HTR-8/SVneo (cell line): ENCODE measurements at places on chromosomes 12 and 14.

DNA sequence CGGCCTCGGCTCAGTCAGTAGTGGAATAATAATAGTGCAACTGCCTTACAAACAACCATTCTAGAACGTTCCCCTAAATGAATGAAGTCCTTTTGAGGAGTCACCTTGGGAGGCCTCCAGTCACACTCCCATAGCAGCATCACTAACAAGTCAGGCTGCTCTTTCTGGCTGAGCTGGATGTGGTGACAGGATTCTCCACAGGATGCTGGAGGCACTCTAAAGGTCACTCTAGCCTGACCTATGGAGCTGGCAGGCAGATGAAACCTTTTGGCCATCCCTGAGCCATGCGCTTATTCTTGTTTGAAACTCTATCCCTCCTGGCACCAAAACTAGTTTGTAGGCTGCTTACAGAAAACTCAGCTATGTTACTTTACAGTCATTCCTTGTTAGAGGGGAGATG is 17.9 kb upstream of the TFCP2 start:
- no peak for DNase-seq

DNA sequence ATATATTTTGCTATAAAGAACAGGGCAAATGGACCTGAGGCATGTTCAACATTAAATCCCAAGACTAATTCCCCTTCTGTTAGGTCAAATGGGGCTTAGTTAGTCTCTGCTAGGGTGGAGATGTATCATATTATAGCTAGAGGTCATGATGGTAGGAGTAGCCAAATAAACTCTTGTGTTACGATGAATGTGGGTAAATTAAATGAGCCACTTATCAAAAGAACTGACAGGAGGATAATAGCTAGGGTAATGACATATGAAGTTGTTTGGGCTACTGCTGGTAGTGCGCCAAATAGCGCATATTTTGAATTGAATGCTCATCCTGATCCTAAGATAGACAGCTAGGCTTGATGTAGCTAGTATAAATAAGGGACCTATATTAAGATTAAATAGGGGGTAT is 445.0 kb downstream of the GXYLT1 start:
- no peak for DNase-seq

DNA sequence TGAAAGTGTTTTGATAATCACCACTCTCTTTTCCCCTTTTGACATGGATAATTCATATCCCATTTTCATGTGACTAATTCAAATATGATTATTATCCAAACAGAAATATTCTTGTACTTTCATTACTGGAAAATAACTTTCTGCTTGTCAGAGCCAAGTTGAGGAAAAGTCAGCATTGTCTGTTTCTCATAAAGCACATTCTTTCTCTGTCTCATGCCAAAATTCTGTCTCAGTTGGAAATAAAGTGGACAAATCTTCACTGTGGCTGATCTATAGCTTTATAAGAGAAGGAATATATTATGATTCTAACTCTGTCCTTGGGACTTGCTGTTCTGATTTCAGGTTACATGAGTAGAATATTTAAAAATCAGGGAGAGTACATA is 22.7 kb upstream of the PRICKLE1 start:
- DNase-seq, result no peak

DNA sequence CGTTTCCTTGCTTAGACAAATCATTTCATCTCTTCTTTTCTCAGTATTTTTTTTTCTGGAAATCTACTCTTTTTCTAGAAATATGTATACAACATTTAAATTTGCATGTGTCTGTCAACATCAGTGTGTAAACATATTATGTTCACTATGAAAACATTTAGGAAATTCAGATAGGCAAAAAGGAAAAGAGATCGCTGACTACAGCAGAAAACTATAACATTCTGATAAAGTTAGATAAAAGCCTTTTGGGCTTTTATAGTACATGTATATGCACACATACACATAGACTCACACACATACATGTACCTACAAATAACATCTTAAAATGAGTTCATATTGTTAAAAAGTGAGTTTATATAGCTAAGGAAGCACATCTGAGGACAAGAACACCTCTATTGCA is 142.1 kb downstream of the RAD51B start:
- no peak for DNase-seq

DNA sequence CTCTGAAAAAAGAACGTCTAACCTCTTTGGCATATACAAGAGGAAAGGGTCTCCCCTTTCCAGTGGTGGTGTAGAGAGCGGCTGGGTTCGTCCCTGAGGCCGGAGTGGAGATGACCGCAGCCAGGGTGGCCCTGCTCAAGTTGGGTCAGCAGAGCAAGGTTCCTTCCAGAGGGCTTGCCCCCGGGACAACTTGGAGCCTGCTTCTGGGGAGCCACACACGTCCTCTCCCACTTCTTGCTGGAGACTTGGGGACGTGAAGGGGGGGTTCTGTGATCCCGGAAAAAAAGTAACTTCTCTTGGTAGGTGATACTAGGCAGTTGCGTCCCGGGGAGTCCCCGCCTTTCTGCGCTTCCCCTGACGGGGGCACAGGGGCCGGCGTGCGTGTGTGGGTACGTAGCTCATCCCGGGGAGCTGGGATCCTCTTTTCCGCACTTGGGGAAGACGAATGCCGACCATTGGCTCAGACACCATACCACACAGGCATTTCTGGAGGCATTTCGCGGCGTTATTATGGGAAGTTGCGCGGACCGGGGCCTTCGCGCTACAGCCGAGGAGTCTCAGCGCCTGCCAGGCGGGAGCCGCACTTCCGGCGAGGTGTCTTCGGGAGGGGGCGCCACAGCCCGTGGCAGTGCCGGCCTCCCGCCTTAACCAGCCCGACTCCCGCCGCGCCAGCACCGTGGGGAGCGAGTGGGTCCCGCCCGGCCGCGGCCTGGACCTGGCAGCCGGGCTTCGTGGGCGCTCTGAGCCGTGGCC is 14.8 kb upstream of the PAX9 start:
- no peak for DNase-seq

- DNase-seq, result peak; percentile 52
Measured at GRCh38 chr12:25811656-25812126, 146.8 kb upstream of the RASSF8 start.

- no peak for DNase-seq
Measured at GRCh38 chr14:100677554-100678468, 48.9 kb upstream of the DLK1 start.

DNA sequence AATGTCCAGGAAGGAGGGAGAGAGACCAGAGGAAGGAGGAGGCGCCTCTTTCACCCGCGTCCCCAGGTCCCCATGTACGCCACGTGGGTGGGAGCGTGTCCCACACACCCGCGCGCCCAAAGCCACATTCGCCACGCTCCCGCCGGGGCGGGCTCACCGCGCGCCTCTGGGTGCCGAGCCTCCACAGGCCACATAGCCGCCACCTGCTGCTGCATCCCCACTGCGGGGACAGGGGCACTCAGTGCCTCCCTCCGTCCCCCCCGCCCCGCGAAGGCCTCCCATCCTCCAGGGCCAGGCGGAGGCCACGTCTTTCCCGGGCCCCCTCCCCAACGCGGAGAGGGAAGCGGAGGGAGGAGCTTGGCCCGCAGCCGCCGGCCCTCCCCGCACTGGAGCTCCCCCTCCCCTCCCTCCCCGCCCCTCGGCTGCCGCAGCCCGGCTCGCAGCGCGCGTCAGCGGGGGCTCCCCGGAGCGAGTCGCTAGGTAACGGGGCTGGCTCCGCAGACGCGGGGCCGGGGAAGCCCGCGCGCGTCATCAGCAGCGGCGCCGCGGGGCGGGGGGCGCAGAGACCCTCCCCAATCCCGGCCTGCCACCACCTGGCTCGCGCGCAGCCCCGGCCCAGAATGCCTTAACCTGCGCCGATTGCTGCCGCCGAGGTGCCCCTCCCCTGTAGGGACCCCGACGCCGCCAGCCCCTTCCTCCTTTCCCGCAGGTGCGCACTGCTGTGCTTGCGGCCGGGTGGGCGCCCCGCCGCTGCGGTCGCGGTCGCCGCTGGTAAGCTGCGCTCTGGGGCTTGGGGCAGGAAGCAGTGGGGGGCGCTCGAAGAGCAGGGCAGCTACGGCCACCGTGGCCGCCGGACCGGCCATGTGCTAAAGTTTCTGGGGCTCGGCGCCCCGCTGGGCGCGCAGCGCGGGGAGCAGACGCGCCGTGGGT is 536 bp upstream of the TUNAR start:
- DNase-seq, result no peak

DNA sequence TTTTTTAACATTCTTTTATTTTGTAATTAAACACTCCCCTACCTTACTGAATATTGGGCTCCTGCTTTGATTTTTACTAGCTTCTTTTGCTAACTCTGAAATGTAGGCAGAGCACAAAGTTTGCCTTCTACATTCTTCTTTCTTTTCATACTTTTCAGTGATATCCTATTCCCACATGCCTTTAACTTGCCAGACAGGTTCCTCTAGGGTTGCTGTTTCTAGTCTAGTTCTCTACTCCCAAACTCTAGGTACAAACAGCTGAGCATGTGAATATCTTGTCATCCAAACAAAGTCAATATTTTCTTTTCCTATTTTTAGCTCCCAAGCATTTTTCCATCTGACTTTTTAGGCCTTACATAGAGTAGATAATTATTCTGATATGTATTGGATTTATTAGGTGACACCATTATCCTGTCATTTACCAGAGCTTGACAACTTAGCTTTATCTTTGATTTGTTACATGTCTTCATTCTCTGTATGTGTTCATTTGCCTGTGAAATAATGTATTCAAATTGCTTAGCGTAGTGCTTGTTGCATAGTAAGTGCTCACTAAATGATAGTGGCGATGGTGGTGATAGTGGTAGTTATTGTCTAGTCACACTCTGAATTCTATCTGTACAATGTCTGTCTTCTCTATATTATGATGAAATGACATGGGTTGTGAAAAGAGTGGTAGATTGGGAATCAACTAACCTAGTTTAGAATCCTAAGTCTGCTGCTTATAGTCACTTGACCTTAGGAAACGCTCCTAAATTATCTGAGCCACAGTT is 73.6 kb upstream of the DNM1L start:
- no peak for DNase-seq

DNA sequence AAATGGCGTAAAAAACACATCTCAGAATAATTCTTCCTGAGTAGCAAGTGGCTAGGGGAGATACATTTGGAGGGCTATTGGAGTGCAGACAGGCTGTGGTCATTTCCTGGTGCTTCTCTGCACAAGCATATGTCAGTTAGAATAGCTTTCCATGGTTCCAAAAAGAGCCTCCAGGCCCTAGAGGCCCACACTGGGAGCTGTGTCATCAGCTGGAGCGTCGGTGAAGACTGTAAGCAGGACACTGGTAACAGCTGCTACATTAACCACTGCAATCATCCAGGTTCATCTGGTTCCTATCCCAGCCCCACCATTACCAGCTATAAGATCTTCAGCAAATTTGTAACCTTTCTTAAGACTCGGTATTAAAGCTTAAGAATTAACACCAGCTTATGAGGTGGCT is 31.7 kb upstream of the APPL2 start:
- DNase-seq, result no peak

- no peak for DNase-seq
Measured at GRCh38 chr12:12115514-12115913, 44.8 kb downstream of the BCL2L14 start.

- DNase-seq, result no peak
Measured at GRCh38 chr12:90037740-90038139, 329.1 kb upstream of the ATP2B1 start.

GRCh38 chr14:99468081-99468480 is 12.6 kb downstream of the SETD3 start:
- no peak for DNase-seq

DNA sequence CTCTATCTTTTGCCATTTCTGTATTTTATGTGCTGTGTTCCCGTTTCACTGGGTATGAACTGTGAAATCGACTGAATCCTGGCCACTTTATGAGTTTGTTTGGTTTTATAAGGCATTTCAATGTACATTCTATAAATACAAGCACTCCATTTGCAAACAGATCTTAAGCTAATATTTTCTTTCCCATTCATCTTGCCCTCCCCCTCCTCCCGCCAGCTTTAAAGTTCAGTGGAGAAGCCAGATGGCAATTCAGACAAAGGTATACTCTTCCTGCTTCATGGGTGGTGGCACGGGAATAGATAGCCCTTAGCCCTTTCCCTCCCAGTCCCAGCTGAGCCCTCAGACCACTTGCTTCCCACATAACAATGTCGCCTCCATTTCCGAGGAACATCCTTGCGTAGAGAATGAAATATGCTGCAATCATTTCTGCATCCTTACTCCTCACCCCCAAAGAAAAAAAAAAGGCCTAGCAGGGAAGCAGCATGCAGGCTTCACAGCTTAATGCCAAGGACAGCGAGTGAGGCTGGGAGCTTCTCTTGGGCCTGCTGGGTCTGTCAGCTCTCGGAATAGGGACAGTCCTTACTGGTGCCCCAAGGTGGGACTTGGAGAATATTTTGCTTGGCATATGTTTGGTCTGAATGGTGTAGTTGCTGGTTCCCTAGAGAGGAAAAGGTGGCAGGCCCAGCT is 52.8 kb upstream of the SRSF5 start:
- no peak for DNase-seq

DNA sequence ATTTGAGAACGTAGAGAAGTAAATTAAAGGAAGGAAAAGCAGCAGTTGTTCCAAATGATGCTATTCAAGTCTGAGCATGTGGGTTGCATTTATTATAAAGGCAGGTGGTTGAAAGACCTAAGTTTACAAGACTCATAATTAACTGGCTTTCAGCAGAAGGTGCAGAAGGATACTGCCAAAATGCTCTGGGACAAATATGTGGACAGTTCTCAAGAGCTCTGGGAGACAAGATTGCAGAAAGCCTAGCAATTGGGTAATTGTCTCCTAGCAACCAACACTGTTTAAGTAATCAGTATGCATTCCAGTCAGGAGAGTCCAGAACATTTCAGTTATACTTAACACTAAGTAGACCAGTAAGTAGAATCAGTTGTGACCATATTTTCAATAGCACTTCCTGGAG is 131.5 kb downstream of the GPR135 start:
- peak; percentile 29 for DNase-seq

DNA sequence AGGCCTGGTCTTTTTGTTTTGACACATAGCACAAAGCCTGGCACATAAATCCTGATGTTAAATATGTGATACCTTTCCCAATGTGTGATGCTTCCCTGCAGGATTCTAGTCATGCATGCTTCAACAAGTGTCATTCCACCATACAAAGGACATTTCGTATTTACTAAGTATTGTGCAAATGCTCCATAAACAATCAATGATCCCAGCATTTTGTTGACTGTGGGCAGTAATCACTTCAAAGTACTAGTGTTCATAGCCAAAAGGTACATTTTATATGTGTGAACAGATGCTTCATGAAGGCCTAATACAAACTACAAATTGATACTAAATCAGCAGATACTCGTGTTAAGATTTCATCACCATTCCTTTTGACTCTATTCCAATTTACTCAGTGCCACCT is 4.4 kb downstream of the CCNB1IP1 start:
- DNase-seq, result no peak

DNA sequence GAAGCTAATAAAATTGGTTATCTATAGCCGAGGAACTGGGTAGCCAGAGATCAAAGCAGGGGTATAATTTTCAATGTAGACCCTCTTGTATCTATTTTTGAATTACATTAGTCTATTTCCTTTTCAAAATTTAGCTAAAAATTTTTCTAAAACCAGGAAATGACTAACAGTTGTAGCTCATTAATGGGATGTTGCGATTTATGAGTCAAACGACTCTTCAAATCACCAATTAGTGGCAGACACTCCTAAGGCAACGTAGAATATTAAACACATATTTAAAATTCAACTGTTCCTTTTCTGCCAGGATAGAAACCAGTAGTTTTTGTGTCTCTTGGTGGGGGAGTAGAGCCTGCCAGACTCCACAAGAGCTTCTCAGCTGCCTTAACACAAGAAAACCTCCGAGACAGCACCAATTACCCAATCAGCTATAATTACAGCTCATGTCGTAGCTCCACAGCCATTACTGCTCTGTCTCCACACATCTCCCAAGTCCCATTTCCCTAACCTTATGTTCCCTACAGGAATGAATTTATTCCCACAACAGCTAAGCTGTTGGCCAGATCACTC is 26.9 kb downstream of the GCN1 start:
- DNase-seq, result no peak

- no peak for DNase-seq
Measured at GRCh38 chr12:63867053-63867452, 22.6 kb downstream of the SRGAP1 start.
